ENCODE measurements at places on chromosomes 4 and X.

DNA sequence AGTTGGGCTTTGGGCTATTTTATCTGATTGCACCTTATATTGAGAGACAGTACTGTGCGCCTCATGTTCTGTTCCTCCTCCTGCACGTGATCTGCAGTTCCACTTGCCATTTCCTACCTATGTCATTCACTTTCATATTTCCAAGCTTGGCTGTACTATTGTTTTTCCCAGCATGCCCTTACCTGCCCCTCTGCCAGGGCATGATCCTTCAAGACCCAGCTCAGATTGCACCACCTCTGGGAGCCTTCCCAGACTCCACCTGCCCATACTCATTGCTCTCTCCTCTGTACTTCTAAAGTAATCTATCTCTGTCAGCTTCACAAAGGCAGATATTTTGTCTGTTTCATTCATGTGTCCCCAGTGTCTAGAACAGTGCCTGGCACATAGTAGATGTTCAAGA lies 11.6 kb downstream of the SLC25A5 start:
- no peak for DNase-seq

- DNase-seq, result no peak
Observed at GRCh38 chr4:72031868-72032608, at the start of gene NPFFR2. NPFFR2 (plus strand) TSS chr4:72032000; CDS start chr4:72128592, 96,592 bp downstream.

- DNase-seq, result no peak
Observed at GRCh38 chrX:154652311-154653047, 900 bp downstream of the CTAG2 start.

DNA sequence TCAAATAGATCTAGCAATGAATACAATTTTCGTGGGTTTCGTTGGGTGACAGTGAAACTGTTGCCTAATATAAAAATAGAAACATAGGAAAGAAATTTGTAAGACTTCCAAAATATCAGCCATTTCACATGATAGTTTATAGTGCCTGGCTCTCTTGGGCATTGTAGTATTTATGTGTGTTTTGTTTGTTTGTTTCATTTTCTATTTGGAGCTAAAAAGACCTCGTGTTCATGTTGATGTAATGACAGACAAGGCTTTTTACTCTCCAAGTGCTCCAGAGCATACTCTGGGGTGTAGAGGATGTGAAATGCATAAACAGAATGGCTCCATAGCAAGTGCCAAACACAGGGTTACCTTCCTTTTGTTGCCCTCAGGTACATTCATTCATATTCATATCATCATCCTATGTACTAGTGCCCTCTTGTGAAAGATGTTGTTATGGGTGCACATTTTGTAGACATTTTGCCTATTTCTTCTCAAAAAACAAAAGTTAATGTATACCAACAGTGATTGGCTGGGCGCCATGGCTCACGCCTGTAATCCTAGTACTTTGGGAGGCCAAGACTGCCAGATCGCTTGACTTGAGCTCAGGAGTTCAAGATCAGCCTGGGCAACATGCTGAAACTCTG lies 100.7 kb upstream of the AMOT start:
- DNase-seq, result no peak

- no peak for DNase-seq
Observed at GRCh38 chr4:9979101-9979701, 42.1 kb downstream of the SLC2A9 start.

DNA sequence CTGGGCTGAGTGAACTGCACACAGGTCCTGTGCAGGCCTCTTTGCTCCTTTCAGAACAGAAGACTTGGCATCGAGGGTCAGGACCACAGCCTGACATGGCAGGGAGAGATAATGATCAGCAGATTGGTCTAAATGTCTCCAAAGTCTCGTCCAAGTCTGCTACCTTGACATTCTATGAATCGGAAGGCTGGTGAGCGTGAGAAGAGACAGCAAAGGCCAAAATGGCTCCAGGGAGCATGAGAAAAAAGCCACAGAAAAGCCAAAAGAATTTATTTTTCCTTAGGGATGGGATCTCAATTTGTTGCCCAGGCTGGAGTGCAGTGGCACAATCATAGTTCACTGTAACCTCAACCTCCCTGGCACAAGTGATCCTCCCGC lies 32.3 kb upstream of the IQSEC2 start:
- no peak for DNase-seq

GRCh38 chrX:44400588-44400987 lies 57.1 kb upstream of the EFHC2 start:
- DNase-seq, result no peak

GRCh38 chrX:12363216-12363615 lies 224.9 kb downstream of the FRMPD4 start:
- DNase-seq, result no peak

DNA sequence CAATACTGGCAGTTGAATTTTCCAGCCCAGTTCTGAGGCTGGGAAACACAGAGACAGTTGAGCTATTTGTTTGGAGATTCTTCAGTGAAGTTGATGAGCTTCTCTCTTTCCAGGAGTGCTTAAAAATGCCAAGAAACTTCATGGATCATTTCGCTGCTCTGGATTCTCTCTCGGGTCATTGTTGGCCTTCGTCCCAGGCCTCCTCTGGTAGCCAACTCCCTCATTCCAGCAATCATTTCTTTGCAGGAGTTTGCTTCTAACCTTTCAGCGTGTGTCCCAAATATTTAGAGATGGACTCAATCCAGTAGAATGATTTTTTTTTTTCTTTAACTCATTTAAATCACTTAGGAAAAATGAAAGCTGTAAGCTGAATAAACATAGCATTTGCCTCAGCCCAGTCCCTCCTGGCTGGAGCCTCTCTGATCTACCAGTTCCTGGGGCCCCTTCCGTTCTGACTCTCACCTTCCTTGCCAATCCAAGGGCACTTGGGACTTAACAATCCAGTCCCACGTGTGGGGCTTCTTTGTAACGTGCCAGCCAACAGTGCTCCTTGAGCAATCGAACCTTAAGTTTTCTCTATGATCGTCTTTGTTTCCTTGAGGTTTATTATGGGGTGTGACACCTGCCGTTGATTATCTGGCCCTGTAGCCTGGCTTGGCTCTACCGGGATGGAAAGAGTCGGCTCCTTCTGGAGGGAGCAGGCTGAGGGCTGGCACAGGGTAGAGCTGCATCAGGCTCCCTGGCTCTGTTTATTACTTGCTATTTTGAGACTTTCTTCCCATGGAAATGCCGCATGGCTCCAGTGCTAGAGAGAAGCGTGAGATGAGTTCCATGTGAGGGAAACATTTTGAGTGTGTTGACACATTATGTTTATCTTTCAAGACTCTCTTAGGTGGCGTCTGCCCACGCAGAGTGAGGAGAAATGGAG lies 80.4 kb upstream of the GPC4 start:
- DNase-seq, result peak; percentile 21

- DNase-seq, result no peak
Observed at GRCh38 chrX:39826813-39827543, 270.8 kb downstream of the BCOR start.

GRCh38 chr4:7207628-7208231 lies 15.4 kb downstream of the SORCS2 start:
- no peak for DNase-seq

- DNase-seq, result no peak
Observed at GRCh38 chrX:10254739-10255138, 98.0 kb downstream of the CLCN4 start.

DNA sequence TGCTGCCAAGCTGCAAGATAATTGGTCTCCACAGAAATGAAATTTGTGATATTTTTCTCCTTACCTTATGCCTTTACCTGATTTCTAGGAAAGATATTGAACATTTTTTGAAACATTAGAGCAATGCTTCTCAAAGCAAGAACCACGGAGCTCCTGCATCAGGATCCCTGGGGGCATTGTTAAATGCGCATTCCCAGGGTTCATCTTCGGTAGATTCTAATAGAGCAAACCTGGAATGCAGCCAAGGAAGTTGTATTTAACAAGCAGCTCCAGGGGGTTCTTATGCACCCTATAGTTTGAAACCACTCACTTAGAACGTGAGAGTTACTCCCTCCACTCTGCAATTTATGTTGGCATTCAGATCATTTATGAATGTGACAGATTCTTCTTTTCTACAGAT lies 126.2 kb downstream of the SLC39A8 start:
- DNase-seq, result no peak

DNA sequence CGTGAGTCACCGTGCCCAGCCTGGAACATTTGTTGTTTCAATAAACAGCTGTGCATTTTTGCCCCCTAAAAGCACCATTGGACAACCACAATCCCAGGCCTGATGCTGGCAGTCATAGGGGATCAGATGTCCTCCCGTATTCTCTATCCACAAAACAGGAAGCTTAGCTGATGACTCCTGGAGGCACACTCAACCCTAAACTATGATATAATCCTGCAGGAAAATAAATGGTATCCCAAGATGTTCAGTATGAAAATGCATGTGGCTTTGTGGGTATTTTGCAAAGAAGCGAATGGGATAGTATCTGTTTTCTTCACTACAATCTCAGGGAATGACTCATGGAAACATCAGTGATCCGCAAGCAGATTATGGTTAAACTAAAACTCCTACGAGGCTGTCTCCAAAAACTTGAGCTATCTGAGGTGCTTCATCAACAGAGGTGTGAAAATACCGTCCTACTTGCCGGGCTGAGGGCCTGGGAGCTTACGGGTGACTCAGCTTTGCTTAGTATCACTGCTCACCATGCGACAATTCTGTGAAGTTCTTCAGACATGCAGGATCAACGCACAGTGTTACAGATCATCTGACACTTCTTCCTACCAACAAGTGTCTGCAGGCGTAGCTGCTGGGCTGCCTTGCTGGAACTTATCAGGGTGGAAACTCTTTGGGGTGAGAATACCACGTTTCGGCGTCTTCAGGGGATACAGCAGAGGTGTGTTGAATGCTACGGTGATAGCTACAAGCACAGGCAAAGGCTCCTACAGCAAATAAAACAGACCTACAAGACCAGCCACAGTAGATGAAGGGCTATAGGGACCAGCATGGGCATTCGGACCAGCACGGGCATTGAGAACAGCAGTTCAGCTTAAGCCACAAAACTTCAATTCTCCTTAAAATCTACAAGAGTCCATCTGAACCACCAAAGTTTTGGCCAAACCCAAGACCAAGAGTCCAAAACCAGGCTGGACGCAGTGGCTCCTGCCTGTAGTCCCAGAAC lies 148.5 kb downstream of the DHRSX start:
- no peak for DNase-seq

- DNase-seq, result no peak
Observed at GRCh38 chr4:169314906-169315305, 44.1 kb upstream of the SH3RF1 start.

DNA sequence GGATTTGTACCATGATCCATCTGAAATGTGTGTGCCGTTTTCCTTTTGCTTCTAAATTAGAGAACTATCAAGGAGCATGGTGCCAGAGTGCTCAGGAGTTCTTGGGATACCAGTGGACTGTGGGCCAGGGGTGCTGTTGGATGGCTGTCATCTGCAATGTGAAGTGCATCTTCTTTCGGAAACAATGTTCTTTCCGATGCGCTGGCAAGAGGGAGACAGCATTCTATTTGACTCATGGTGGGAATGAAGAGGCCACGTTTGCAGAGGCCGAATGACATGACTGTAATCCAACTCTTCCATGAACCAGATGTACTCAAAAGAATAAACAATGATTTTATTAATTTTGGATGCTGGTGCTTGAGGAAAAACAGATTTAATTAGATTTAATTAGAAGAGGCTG lies 45.5 kb downstream of the SORCS2 start:
- no peak for DNase-seq

DNA sequence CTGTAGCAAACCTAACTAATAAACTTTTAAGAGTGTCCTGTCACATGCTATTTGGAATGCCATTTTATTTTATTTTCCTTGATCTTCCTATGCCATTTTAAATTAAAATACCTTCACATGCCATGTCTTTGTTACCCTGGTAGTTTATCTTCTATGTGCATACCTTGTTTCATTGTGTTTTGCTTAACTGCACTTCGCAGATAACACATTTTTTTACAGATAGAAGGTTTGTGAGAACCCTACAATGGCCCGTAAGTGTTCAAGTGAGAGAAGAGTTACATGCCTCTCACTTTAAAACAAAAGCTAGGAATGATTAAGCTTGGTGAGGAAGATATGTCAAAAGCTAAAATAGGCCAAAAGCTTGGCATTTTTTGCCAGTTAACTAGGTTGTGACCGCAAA lies 744.1 kb downstream of the STIM2 start:
- no peak for DNase-seq

GRCh38 chr4:153758136-153758535 lies 1.7 kb downstream of the RNF175 start:
- DNase-seq, result no peak

DNA sequence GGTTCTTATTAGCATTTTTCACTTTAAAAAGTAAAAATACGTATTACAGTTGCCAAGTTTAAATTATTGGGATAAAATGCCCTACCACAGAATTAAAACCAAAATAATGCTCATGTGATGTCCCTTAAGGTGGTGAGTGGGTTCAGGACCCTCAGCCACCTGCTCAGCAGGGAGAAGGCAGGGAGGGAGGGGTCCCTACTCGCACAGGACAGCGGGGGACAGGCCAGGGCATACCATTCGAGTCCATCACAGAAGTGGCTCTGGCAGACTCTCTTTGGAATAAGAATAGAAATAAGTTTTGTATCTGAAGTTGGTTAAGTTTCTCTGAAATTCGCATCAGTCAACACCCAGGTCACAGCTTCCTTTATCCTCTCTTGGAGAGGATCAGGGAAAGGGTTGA lies 37.7 kb downstream of the NOP14 start:
- no peak for DNase-seq

GRCh38 chr4:143025081-143025704 lies 159.5 kb upstream of the USP38 start:
- no peak for DNase-seq

- no peak for DNase-seq
Observed at GRCh38 chr4:10107111-10108091, 9.2 kb downstream of the WDR1 start.

DNA sequence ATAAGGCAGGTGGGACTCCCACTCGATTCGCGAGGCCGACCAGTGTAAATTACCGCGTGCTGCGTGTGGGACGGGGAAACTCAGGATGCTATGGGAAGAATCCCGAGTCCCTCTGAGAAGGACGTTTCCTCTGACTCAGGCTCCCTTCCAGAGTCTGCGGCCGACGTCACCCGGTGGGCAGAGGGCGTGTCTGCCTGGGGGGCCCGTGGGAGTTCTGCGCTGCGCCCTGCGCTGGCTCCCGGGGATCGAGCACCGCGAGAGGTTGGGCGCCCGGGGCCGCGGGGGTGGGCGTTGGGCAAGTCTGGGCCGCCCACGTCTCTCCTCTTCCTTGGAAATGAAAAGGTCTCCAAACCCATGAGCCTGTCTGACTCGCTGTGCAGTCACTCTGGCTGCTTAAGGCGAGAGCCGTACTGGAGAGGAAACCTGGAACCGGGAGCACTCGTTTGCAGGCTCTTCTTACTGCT lies 568 bp downstream of the NIPAL1 start:
- no peak for DNase-seq

DNA sequence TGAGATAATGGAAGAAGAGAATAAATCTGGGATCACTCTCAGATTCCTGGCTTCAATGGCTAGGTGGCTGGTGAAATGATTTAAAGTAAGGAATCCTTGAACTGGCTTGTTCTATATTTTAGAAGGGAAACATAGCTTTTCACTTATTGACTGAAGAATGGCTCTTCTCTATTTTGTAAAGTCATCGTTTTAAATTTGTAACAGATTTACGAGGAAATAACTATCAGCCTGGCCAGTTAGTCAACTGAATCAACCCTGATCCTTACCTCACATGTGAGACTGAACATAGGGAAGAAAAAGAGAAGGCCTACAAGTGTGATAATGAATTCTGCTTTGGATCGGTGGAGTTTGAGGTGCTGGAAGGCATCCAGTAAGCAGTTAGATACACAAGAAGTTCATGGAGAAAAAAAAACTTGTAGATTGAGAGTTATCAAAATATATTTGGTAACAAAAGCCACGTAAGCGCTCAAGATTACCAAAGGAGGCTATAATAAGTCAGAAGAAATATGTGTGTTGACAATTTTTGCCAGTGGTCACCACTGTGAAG lies 12.0 kb downstream of the AREG start:
- DNase-seq, result no peak

GRCh38 chr4:78788007-78788889 lies 12.1 kb downstream of the BMP2K start:
- DNase-seq, result no peak

All from C1 segment of cervical spinal cord (tissue), 14 donors.